Psoas muscle (tissue), 8 donors: ENCODE measurements at places on chromosomes 1 and 21. TPM values are rescaled to one million over a fixed set of nuclear protein-coding genes. Genes with fewer than 3 reads are reported as not detected.

- no peak for DNase-seq
Observed at GRCh38 chr1:26923711-26924110, 2.2 kb downstream of the NUDC start.

Gene TSPAN1
- 2.7 TPM for total RNA-seq

Gene SH2D2A
- total RNA-seq: 0.82 TPM

DNA sequence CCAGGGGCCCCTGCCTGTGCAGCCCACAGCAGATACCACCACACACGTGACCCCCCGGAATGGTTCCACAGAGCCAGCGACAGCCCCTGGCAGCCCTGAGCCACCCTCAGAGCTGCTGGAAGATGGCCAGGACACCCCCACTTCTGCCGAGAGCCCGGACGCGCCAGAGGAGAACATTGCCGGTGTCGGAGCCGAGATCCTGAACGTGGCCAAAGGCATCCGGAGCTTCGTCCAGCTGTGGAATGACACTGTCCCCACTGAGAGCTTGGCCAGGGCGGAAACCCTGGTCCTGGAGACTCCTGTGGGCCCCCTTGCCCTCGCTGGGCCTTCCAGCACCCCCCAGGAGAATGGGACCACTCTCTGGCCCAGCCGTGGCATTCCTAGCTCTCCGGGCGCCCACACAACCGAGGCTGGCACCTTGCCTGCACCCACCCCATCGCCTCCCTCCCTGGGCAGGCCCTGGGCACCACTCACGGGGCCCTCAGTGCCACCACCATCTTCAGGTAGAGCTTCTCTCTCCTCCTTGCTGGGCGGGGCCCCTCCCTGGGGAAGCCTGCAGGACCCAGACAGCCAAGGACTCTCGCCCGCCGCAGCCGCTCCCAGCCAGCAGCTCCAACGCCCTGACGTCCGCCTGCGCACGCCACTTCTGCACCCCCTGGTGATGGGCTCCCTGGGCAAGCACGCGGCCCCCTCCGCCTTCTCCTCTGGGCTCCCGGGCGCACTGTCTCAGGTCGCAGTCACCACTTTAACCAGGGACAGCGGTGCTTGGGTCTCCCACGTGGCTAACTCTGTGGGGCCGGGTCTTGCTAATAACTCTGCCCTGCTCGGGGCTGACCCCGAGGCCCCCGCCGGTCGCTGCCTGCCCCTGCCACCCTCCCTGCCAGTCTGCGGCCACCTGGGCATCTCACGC, 51.0 kb downstream of the COL18A1 start:
- DNase-seq: peak; percentile 32

DNA sequence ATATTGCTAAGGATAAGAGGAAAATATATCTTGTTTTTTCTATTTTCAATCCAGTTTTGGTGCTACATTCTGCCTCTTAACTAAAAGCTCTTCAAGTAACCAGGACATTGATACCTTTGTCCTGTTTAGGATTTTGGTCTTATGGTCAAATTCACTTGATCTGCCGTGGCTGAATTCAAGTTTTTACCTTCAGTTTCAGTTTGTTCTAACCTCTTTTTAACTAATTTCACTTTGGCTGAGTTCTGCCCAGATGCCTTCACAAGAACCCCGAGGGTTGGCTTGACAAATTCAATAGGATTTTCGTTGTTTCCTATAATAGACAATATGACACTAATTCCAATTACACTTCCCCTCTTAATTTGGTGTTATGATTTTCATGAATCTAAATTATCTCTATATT, 84.5 kb upstream of the C1orf21 start:
- DNase-seq: no peak

DNA sequence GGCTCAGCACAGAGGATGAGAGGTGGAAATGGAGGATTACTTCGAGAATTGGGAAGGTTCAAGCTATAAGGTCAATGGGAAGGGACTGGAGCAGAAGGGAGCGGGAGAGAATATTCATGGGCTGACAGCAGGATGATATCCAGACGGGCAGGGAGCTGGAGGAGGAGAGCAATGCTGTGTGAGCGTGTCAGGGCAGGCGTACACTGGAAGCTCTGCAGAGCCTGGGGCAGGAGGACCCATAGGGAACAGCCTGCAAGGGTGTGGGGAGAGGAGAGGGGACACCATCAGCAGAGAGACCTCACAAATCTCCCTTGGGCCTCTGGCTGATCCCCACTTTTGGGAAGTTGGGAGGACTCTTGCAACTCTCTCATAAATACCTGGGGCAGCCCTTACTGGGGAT, 13.7 kb downstream of the CSF1 start:
- DNase-seq: no peak

DNA sequence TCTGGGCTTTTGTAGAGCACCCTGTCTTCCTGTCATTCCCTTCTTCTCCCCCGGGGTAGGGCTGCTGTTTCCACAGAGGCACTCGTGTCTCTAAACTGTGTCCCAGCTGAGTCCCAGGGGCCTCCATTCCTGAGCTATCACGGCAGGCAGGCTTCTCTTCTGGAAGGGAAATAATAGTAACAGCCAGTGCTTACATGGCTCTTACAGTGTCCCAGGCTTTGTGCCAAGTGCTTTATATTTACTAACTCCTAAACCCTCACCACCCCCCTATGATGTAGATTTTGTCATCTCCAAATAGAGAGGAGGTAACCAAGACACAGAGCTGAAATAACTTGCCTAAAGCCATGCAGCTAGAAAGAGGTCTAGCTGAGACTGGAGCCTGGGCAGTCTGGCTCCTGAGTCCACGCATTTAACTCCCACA, 1.4 kb upstream of the CELF3 start:
- DNase-seq: no peak

Gene UQCRHL
- 0.97 TPM for total RNA-seq

DNA sequence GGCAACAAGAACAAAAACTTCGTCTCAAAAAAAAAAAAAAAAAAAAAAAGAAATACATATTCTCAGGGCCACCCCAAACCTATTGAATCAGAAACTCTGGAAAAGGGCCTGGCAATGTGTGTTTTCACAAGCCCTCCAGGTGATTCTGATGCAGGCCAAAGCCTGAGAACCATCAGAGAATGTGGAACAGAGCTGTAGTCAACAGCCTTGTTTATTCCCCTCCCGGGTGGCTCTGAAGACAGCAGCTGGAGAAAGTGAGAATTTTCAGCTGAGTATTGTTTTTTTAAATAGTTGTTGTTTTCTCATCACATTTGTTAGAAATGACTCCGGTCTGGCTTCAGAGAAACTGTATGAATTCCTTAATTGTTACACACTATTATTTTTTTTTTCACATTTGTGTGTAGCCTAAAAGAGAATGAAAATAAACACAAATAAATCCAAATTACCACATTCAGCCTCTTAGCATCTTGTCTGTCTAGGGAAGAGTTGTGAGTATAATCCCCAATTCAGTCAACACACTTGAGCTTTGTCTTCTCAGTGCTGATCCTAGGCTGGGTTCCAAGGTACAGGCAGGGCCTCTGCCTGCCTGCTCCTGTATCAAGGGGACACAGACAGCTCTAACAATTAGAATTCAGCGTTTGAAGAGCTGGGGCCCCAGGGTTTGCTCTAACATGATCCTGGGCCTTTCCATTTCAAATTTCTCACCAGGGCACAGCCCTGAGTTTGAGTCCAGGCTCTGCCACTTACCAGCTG, 6.6 kb upstream of the AZIN2 start:
- no peak for DNase-seq

- DNase-seq: no peak
Observed at GRCh38 chr1:54376430-54377039, 29.7 kb downstream of the SSBP3 start.

DNA sequence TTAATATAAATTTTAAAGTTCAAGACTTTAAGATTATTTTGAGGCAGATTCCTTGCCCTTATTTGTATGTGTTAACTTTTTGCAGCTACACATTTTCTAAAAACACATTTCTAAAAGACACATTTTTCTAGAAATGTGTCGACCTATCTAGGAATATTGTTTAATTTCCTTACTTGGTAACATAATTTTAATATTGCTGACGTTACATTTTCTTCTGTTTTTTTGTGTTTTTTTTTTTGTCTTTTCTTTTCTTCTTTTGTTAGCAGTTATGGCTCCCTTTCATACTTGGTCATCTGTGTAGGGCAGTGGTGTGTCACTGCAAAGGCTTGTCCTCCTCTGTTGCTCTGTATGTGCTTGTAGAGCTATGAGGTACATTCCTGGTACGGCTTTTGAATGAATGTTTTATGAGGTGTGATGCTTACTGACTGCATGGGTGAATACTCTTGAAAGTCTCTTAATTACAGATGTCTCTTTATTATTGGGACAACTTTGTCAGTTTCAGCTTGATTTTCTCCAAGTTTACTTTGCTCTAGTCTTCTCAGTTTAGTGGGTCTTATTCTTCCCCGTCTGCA, 30.1 kb downstream of the LRRC8D start:
- DNase-seq: no peak

Gene RYR2
- 0.30 TPM for total RNA-seq

Gene CFH
- total RNA-seq: 44.5 TPM

DNA sequence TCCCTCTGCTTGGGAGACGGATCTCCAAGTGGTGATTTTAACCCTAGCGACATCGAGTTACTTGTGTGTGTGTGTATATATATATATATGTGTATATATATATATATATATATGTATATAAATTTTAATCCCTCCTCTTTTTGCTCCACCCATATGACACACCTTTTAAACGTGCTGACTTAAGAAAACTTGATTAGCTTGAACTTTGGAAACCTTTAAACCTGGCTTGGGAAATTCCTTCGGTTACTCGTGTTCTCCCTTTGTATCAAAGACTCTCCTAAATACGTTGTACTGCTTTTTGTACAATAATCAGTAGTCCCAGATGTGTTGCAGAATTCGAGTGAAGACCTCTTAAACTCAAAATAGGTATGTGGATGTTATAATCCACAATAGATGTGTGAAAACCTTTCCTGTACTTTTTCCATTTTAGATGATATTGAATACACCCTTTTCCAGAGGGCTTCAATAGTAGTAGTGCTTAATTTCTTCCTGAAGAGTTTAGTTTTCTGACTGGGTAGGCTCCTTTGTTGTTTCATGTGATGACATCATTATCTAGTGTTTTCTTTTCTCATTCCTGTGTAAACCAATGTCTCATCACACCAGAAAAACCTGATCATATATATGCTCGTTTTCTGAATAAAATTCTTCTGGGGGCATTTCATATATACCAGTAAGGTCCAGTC, 1.4 kb downstream of the RNF11 start:
- no peak for DNase-seq

DNA sequence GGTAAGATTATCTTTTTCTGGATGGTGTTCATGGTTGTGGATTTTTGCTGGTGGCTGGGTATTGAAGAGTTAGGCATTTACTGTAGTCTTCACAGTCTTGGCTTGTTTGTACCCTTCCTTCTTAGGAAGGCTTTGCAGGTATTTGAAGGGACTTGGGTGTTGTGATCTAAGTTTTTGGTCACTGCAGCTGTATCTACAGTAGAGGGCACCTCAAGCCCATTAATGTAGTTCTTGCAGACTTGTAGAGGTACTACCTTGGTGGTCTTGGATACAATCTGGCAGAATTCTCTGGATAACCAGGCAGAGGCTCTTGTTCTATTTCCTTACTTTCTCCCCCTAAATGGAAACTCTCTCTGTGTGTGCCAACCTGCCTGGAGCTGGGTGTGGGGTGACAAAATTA, 155.8 kb upstream of the BRINP3 start:
- no peak for DNase-seq

Gene LRRC3
- total RNA-seq: 0.13 TPM

DNA sequence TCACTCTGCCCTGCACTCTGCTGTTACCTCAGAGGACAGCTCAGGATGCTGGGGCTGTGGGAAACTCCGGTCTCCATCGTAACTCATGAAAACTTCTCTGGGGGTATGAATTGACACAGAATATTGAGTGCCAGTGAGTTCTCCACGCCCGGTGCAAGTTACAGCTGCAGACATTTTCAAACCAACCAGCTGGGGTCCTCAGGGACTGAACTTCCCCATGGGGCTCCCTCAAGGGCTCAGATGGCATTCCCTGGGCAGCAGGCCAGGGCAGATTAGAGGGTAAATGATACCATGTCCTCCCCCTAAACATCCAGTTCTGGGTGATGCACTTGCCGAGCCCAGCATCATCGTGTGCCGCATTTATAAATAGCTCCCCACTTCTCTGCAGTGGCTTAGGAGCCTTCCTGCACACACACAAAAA, 27.8 kb upstream of the CCSAP start:
- peak; percentile 92 for DNase-seq

DNA sequence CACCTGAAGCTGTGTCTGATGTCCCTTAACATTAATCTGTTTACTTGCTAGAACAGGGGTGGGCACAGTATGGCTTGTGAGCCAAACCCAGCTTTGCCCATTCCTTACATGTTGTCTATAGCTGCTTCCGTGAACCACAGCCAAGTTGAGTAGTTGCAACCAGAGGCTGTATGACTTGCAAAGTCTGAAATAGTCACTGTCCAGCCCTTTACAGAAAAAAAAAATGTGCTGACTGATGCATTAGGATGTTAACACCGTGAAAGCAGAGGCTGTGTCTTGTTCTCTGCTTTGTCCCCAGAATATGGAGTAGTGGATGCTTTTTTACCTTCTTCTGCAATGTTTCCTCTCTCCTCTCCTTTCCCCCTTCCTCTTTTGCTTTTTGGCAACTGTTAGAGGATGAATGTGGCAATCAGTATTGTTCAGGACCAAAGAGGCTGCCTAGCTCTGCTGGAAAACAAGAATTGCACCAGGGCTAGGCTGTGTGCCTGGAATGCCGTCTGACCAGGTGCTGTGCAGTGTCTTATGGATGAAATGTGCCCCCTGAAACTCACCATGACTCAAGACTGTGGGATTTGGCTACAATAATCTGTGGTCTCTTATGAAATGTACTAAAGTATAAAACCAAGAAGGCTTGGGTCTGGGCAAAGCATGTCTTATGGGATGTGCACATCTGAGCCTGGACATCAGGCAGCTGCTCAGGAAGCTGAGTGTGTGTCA, 79.6 kb upstream of the GCLM start:
- DNase-seq: no peak

DNA sequence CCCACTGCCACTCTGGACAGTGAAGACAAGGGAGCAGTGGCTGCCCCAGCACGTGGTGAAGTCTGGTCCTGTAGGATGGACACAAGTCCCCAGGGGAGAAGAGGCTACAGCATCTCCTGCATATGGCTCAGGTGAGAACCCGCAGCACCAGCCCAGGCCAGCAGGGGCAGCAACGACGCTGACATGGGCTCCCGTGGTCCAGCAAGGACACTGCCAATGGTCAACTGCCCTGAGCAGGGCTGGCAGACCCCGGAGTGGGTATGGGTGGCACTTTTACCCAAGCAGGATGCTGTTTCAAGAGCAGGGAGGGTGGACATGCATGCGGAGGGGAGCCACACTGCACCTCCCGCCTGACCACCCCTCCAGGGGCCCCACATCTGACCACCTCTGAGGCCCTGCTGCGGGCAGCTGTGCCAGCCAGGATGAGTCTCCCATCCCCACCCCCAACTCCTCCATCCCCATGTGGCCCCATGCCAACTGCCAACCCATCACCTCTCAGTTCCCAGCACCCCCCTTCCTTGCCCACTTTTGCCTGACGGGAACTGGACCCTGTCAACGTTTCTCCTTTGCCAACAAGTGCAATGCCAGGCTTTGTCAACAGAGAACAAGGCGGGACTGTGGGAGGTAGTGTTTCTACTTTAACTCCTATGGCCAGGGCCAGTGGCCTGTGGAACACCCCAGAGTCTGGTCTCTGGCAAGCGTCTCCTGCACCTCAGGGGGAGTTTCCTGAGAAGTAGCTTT, 8.6 kb downstream of the MORN1 start:
- peak; percentile 65 for DNase-seq

GRCh38 chr1:39969531-39970270, 14.8 kb downstream of the MFSD2A start:
- no peak for DNase-seq

Gene RGS16
- total RNA-seq: 1.8 TPM
